Heart right ventricle (tissue), 16 donors: ENCODE measurements at places on chromosomes 12 and 14. TPM values are rescaled to one million over a fixed set of nuclear protein-coding genes. Genes with fewer than 3 reads are reported as not detected.
A peak's percentile ranks its signal among the peaks of the same experiment; 100 is the strongest.

DNA sequence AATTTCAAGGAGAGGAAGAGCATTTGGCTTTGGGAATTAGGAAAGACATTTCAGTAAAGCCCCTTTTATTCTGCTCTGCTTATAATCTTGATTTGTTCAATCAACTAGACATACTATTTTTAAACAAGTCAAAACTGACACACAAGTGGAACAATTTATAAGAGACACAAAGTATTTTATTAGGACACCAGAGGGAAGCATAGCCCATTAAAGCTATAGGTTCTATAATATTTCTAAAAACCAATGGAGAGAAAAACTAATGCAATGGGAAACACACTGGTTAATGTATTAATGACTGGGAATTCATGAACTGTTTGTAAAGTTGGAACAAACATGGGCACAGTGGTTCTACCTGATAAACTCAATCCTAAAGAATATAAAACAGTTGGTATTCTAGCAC is 15.3 kb upstream of the CERS5 start:
- peaks cover 36% of the 10 kb centered on the region for H3K4me1 ChIP-seq
- no peaks in the 10 kb centered on the region for H3K36me3 ChIP-seq

- peak overlapping the region; percentile 65 for H3K27ac ChIP-seq
- H3K4me1 ChIP-seq = peaks cover 29% of the 10 kb centered on the region
- H3K4me3 ChIP-seq = no peak overlapping the region
- H3K36me3 ChIP-seq = no peaks in the 10 kb centered on the region
- no peak for DNase-seq
These were observed 41.1 kb downstream of the TTLL5 start for GRCh38 chr14:75702122-75702521.

DNA sequence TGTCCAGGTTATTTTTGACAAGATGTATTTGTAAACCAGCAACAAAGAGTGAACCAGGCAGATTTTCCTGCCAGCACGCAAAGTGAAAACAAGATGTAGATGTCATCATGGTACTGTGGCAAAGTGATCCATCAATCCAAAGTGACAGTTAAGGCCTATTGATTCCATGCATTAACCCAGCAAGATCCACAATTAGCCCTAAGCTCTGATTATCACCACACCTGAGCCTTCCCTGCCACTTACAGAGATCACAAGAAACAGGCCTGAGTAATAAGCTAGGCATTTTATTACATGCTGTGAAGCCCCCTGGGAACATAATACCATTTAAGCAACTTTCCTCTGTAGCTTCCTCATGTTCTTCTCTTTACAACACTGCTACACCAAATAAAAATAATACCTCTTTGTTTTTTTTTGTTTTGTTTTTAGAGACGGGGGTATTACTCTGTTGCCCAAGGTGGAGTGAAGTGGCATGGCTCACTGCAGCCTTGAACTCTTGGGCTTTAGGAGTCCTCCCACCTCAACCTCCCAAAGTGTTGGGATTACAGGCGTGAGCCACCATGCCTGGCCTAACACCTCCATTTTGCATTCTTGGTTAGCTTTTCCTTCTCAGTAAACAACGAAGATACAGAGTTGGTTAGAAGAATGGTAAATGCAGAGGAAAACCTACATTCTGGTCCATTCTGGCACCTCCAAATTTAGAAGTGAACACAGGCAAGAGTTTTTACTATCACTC is 85.5 kb downstream of the STON2 start:
- no peak for DNase-seq
- H3K27me3 ChIP-seq = no peaks in the 10 kb centered on the region
- H3K27ac ChIP-seq = no peak overlapping the region
- H3K36me3 ChIP-seq = no peaks in the 10 kb centered on the region

GRCh38 chr14:30450631-30451545 is 108.1 kb upstream of the G2E3 start:
- no peak overlapping the region for H3K27ac ChIP-seq
- H3K36me3 ChIP-seq = no peaks in the 10 kb centered on the region
- no peaks in the 10 kb centered on the region for H3K27me3 ChIP-seq
- no peaks in the 10 kb centered on the region for H3K4me1 ChIP-seq

GRCh38 chr12:100955139-100955538 is 160.6 kb downstream of the ANO4 start:
- no peaks in the 10 kb centered on the region for H3K27me3 ChIP-seq
- H3K27ac ChIP-seq = no peak overlapping the region
- no peak for DNase-seq
- no peaks in the 10 kb centered on the region for H3K4me1 ChIP-seq
- H3K36me3 ChIP-seq = no peaks in the 10 kb centered on the region

DNA sequence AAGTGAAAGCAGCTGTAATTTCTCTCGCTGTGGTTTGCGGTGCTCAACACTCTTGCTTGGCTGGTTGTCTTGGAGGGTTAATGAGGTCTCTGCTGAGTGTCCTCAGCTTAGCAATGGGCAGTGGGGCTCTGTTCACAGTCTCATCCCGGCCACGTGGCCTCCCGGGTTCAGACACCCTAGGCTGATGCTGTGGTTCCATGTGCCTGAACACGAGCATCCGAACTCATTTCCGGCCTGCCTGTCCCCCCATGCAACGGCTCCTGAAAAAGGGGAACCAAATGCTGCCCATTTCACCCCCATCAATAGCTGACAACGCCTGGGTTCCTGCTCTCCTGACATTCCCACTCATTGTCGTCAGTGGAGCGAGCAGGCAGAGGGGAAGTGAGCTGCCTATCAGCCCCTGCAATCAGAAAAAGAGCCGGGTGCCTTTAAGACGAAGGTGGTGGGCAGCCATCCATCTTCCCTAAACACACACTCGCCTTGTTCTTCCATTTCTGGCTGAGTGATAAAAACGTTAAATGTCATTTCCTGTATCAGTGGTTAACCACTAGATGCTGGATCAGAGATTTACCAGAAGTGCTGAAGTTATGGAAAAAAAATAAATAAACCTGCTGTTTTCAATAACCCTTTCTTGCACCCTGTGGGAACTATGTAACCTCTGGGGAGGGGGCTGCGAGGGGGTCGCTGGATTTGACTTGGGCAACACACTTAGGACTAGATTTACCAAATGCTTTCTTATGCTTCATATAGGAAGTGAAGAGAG is 60.3 kb upstream of the BCL2L14 start:
- H3K27ac ChIP-seq = no peak overlapping the region
- no peak overlapping the region for H3K4me3 ChIP-seq
- no peaks in the 10 kb centered on the region for H3K27me3 ChIP-seq
- peaks cover 55% of the 10 kb centered on the region for H3K4me1 ChIP-seq

DNA sequence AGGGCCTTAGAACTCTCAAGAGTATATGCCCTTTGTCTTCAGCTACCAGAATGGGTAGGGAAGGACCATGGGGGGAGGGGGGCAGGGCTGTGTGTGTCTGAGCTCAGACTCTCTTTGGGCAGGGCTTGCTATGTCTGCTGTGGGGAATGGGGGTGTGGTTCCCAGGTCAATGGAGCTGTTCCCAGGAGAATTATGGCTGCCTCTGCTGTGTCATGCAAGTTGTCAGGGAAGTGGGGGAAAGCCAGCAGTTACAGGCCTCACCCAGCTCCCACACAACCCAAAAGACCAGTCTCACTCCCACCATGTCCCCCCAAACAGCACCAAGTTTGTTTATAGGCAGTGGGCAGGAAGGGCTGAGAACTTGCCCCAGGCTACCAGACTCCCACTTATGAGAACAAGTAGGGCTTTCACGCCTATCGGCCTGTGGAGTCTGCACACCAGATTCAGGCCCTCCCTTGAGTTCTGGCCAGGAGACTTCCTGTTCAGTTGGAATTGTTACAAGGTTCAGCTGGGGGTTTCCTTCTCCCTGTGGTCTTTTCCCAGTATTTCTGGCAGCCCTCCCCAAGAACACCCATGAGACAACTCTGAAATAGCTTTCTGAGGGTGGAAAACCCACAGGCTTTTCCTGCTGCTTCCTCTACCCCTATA is 6.1 kb upstream of the SERPINA11 start:
- peaks cover 6% of the 10 kb centered on the region for H3K27me3 ChIP-seq
- no peak for DNase-seq
- no peak overlapping the region for H3K27ac ChIP-seq
- H3K4me1 ChIP-seq = no peaks in the 10 kb centered on the region
- no peak overlapping the region for H3K4me3 ChIP-seq

- DNase-seq = no peak
- H3K4me3 ChIP-seq = peak overlapping the region; percentile 93
- peaks cover 18% of the 10 kb centered on the region for H3K4me1 ChIP-seq
- no peaks in the 10 kb centered on the region for H3K36me3 ChIP-seq
- H3K27me3 ChIP-seq = no peaks in the 10 kb centered on the region
- H3K27ac ChIP-seq = peak overlapping the region; percentile 89
These were observed 527 bp upstream of the ATP23 start for GRCh38 chr12:57940915-57941164.

- no peak overlapping the region for H3K4me3 ChIP-seq
- peaks cover 16% of the 10 kb centered on the region for H3K4me1 ChIP-seq
- H3K36me3 ChIP-seq = no peaks in the 10 kb centered on the region
- peak overlapping the region; percentile 75 for H3K27ac ChIP-seq
- no peak for DNase-seq
These were observed 404.9 kb downstream of the FLRT2 start for GRCh38 chr14:85934886-85935254.

DNA sequence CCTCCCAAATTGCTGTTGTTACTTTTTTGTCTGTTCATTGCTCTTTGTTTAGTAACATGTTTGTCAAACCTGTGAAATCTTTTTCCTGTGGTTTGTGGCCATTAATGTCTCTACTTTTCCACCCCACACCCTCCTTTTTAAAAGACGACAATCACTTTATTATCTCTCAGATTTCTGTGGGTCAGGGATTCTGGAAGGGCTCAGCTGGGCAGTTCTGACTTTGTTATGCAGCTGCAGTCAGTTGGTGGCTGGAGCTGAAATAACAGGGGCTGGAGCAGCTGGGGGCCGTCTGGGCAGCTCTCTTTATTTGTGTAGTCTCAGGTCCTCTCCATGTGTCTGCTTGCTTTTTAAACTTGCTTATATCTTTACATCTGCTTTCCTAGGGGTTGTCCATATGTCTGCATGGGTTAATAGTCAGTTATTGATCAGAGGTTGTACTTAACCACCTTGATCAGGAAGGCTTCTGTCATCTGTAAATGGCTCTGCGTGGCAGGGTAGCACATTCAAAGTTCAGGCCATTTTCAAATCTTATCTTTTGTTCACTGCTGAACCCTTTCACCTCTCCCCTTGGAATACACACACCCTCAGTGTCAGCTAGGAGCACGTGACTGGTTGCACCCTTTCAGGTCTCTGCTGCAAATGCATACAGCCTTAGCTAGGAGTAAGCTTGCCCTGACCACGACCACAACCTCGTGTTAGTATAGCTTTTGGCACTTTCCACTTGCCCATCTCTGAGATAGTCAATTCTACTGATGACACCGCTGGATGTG is 27.9 kb downstream of the BORCS5 start:
- H3K27ac ChIP-seq = no peak overlapping the region
- no peak overlapping the region for H3K4me3 ChIP-seq
- H3K27me3 ChIP-seq = no peaks in the 10 kb centered on the region
- no peak for DNase-seq
- peaks cover 9% of the 10 kb centered on the region for H3K4me1 ChIP-seq

DNA sequence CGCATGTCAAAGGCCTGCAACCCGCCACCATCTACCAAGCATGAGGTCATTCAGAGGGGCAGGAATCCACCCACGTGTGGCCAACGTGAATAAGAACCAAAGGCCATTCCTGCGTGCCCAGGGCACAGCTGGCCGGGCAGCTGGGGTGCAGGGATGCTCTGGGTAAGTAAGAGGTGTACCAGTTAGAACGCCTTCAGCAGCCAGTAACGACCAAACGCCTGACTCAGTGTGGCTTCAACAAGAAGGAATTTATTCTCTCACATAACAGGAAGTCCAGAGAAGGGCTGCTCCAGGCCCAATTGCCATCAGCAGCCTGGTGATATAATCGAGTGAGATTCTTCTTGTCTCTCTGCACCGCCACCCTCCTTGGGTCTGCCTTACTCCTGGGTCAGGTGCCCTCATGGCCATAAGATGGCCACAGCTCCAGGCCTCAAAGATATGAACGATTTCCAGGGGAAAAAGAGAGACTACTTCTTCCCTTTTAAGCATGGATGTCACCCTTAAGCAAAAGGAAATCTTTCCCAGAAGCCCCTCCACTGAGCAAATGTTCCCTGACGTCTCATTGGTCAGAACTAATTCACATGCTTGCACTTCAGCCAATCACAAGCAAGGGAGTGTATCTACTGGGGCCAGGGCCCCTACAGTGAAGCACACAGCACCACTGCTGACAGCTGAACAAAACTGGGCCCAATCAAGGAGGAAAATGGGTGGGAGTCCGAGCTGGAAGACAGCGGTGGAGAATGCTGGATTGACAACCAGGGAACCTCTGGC is 7.3 kb downstream of the TTC7B start:
- peak overlapping the region; percentile 63 for H3K27ac ChIP-seq
- H3K4me1 ChIP-seq = peaks cover 58% of the 10 kb centered on the region
- H3K36me3 ChIP-seq = no peaks in the 10 kb centered on the region

- DNase-seq = peak; percentile 49
- peak overlapping the region; percentile 54 for H3K4me3 ChIP-seq
- peaks cover 11% of the 10 kb centered on the region for H3K27me3 ChIP-seq
- H3K36me3 ChIP-seq = peaks cover 8% of the 10 kb centered on the region
- H3K4me1 ChIP-seq = peaks cover 12% of the 10 kb centered on the region
- H3K27ac ChIP-seq = peak overlapping the region; percentile 92
These were observed 643 bp upstream of the TAMALIN start for GRCh38 chr12:52005903-52006703.

DNA sequence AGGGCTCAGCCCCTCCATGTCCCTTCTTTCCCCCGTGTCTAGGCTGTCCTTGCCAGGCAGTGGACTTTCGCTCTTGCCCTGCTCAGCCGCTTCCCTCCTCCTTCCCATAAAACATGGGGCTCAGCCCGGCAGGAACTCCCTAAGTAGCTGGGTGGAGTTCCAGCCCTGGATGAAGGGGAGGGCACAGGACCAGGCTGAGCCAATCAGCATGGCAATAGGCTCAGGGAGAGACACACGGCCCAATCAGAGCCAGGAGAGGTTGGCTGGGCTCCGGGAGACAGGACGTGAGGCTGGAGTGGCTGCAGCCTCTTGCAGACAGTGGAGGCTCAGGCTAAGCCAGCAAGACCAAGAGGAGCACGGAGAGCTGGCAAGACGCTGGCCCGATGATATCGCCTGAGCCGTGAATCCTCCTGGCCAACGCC is 54.3 kb downstream of the GALNT9 start:
- no peaks in the 10 kb centered on the region for H3K36me3 ChIP-seq
- DNase-seq = no peak
- H3K27me3 ChIP-seq = peaks cover 73% of the 10 kb centered on the region
- H3K4me3 ChIP-seq = no peak overlapping the region
- H3K4me1 ChIP-seq = no peaks in the 10 kb centered on the region

- no peak overlapping the region for H3K27ac ChIP-seq
- H3K27me3 ChIP-seq = peaks cover 49% of the 10 kb centered on the region
- H3K4me3 ChIP-seq = no peak overlapping the region
- H3K4me1 ChIP-seq = no peaks in the 10 kb centered on the region
- H3K36me3 ChIP-seq = no peaks in the 10 kb centered on the region
- DNase-seq = no peak
These were observed 16.2 kb downstream of the IQSEC3 start for GRCh38 chr12:82740-83139.

GRCh38 chr12:17060260-17060659 is 454.3 kb upstream of the LMO3 start:
- DNase-seq = no peak
- H3K36me3 ChIP-seq = no peaks in the 10 kb centered on the region
- H3K27ac ChIP-seq = no peak overlapping the region
- no peak overlapping the region for H3K4me3 ChIP-seq
- H3K4me1 ChIP-seq = no peaks in the 10 kb centered on the region

Gene CTSG
- polyA plus RNA-seq = 0.23 TPM

Gene GPATCH2L
- 5.3 TPM for polyA plus RNA-seq

Gene KRT8
- polyA plus RNA-seq = 161 TPM

Gene ANG
- 7.0 TPM for polyA plus RNA-seq

Gene CSRP2
- polyA plus RNA-seq = 20.8 TPM
